ENCODE measurements at places on chromosomes 7 and 10.
A peak's percentile ranks its signal among the peaks of the same experiment; 100 is the strongest.

GRCh38 chr7:137992550-137993394 lies 9.1 kb downstream of the CREB3L2 start:
- no peak for DNase-seq

GRCh38 chr7:45252857-45253256 lies 95.3 kb downstream of the RAMP3 start:
- no peak for DNase-seq

GRCh38 chr7:28168393-28169158 lies 12.0 kb downstream of the JAZF1 start:
- DNase-seq: no peak

DNA sequence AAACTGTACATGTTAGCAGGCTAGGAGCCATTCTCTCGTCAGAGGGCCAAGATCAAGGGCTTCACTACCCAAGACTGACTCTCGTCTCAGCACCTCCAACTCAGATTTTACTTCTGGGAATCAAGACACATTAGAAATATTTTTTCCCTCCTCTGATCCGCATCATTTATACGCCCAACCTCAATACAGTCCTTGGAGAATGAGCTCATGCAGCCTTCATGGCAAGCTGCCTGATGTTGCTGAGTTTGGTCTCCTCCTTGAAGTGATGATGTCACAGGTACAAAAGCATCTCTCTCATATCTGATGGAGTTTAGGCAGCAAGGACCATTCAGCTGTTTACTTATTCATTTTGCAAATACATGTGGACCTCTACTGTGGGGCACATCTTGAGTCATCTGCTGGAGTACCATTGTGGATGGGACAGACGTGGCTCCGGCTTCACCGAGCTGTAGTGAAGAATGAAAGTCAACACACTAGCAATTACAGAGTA lies 114.0 kb downstream of the BMPER start:
- no peak for DNase-seq

GRCh38 chr7:44587843-44588711 lies 6.0 kb upstream of the TMED4 start:
- peak; percentile 55 for DNase-seq

Measured in activated CD4-positive, alpha-beta T cell treated with anti-CD3 and anti-CD28 coated beads, Interleukin-2, amount 50 U/mL, for 4 hours (primary cell).